ENCODE measurements at places on chromosomes 11 and 22. TPM values are rescaled to one million over a fixed set of nuclear protein-coding genes. Genes with fewer than 3 reads are reported as not detected.

DNA sequence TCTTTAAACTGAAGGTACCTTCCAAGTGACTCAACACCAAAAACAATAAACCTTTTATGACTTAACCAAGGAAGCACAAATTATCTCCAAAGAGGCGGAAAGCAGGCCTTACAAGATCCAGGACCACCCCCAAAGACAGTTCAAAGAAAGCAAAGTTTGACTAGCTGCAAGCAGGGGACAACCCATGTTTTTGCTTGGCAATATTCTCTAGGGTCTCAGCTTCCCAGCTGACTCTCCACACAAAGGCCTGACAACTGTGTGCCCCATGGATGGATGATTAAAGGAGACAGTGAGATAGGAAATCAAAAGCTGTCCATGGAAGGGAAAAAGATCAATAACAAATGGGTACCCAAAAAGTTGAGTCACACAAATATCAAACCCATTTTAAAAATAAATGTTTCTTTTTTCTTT lies 232.2 kb downstream of the DDX10 start:
- DNase-seq, result no peak

GRCh38 chr11:87036756-87037449 lies 831 bp upstream of the TMEM135 start:
- DNase-seq, result no peak

The OMP gene
- not detected for total RNA-seq

GRCh38 chr11:106369224-106369623 lies 291.8 kb downstream of the AASDHPPT start:
- no peak for DNase-seq

GRCh38 chr11:11958403-11959231 lies 49.8 kb downstream of the DKK3 start:
- no peak for DNase-seq

GRCh38 chr22:37014835-37015586 lies 4.2 kb downstream of the TST start:
- peak; percentile 55 for DNase-seq

The OR52K1 gene
- total RNA-seq, result not detected

- no peak for DNase-seq
Observed at GRCh38 chr11:99019696-99020095, 1.1 kb upstream of the CNTN5 start.

DNA sequence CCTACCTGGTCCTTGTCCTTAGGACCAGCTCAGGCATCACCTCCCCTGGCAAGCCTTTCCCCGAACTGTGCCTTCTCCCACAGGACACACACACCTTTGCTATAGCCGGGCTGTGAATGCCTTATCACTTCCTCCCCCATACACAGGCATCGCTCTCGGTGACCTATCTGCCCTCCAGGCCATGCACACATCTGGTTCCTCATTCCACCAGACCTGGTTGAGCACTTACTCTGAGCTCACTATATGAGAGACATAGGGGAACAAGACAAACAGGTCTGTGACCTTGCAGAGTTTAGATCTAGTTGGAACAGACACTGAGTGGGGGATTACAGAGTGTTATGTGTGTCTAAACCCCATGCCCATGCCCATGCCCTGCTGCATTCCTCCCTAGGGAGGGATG lies 3.1 kb upstream of the BCR start:
- no peak for DNase-seq

The YPEL4 gene
- total RNA-seq, result 1.1 TPM

The OR52I2 gene
- not detected for total RNA-seq

DNA sequence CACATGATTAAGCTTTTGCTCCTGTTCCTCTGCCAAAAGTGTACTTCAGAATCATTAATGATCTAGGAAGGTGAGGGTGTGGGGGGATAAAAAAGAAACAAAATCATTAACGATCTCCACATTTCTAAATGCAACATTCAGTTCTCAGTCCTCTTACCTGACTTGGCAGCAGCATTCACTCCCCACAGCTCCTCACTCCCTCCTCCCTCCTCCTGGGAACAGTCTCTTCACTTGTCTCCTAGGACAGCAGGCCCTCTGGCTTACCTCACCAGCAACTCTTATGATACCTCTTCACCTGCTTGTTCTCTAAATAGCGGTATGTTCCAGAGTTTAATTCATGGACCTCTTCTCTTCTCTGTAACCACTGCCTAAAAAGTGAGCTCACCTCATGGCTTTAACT lies 56.5 kb upstream of the APOA1 start:
- no peak for DNase-seq

DNA sequence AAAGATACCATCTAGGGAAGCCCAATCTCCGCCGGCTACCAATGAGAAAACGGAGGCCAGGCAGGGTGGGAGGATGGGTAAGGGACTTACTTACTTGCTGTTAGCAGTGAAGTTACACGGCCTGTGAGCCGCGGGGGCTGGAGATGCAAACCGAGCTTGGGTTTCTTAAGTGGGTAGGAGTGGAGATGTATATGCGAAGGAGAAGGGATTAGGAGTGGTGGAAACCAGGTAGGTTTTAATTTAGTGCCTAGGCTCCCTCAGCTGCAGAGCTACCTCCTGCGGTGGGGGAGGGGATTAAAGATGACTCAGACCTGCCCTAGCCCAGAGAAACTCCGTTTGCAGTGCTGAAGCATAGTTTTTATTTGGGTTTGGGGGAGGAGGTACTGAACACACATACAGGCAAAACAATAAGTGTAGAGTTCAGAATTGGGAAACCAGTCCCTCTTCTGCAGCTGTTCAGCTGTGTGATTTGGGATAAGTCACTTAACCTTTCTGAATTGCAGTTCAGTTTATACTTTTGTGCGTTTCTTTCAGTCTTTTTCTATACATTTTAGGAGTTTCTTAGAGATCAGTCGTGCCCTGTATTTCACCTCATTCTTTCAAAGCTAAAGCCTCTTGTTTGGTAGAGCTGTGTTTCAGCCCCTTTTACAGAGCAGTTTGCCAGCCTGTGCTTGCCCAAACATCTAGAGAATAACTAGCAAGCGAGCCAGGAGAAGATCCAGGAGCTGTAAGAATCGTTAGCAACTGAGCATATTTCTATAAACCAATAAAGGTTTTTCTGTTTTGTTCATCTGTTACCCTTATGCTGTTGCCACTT lies 596 bp upstream of the TNRC6B start:
- DNase-seq, result peak; percentile 70

DNA sequence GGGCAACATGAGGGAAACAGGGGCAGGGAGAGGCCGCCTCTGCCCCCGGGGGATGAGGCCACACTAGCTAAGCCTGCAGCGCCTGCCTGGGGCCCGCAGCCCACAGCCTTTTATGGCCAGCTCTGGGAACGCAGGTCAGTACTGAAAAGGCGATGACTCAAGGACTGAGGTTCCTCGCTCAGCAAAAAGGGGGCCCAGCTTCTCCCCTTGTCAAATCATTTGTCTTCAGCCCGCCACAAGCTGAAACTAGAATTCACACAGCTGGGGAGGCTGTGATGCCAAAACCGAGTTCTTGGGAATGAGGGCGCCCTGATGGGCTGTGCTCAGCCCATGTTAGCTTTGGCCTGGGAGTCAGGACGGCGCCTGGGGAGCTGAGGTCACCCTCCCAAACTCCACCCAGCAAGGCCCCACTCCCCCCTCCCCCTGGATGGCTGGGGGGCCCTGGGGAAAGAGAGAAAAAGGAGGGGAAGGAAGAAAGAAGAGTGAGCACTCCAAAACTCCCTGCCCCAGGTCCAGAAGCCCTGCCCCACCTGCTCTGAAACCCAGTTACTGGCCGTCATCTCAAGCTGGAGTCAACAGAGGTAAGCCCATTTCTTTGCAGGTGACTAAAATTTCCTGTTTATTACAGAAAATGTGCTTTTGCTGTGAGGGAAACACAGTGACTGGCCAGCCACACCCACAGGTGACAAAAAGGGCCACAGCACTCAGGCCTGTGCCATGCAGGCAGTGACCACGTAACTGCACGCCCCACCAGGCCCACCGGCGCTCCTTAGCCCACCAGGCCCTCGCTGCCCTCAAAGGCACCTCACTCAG lies 13.7 kb downstream of the EHD1 start:
- peak; percentile 68 for DNase-seq

The MYO7A gene
- total RNA-seq, result 66.1 TPM

- no peak for DNase-seq
Observed at GRCh38 chr22:50150161-50151129, 20.1 kb upstream of the PANX2 start.

The CFAP300 gene
- total RNA-seq, result 3.3 TPM

- no peak for DNase-seq
Observed at GRCh38 chr11:94968334-94968958, 4.9 kb downstream of the CWC15 start.

DNA sequence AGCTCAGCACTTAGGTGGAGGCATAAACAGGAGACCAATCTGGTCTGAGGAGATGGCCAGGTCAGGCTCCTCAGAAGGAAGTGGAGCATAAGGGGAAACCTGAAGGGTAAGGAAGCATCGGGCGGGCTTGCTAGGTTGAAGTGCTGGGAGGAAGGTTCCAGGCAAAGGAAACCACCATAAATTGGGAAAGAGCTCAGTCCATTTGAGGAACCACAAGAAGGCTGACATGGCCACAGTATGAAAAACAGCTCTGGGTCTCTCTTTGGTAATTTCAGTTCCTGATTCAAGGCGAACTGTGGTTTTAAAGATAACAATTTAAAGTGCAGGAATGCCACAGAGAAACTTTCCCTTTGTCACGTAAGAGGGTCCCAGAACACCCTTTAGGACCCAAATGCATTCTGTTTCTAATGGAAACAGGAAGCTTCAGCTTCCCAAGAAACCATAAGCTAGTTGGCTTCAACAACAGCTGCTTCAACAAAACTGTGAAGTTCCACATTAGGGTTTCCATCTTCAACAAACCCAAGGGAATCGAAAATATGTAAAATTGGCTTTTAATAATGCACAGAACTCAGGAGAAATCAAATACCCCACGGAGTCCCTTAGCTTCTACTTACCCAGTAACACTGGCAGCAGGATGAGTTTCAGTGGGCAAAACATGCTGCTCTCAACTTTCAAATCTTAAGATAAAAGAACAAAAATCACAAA lies 10.4 kb downstream of the JAML start:
- peak; percentile 26 for DNase-seq

Data from adrenal gland (tissue), 19 donors.